Naive thymus-derived CD4-positive, alpha-beta T cell (primary cell): ENCODE measurements at places on chromosomes 7 and 10. TPM values are rescaled to one million over a fixed set of nuclear protein-coding genes. Genes with fewer than 3 reads are reported as not detected.

LRRC61 gene
- 13.8 TPM for total RNA-seq

PRXL2A gene
- total RNA-seq, result 5.9 and 8.5 TPM in 2 replicates

THNSL1 gene
- total RNA-seq, result 9.1 TPM

INMT gene
- total RNA-seq, result 4.8 and 5.0 TPM in 2 replicates

ACBD7 gene
- 0.49 TPM for total RNA-seq

COPS6 gene
- total RNA-seq, result 70.2 TPM

HTRA1 gene
- total RNA-seq, result 0.32 TPM

RAMP3 gene
- not detected for total RNA-seq

HEPACAM2 gene
- total RNA-seq, result 0.29 TPM in 1 of 2 replicates, not detected in the other

DNA sequence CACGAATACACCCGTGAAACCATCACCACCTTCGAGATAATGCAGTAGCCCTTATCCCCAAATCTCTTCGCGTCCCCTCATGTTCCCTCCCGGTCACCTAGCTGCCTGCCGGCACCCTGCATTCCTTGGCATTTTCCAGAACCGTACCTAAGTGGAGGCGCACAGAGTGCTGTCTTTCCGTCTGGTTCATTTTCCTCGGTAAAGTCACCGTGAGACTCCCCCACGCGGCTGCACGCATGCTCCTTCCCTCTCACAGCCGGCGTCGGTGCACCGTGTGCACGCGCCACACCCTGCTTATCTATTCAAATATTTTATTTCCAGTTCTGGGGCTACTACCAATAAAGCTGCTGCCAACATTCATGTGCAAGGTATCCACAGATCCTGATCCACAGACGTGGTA, 65.5 kb upstream of the NKX6-2 start:
- H3K27ac ChIP-seq, result no peak overlapping the region
- H3K27me3 ChIP-seq, result no peaks in the 10 kb centered on the region
- no peaks in the 10 kb centered on the region for H3K36me3 ChIP-seq
- no peak overlapping the region for H3K4me3 ChIP-seq

- no peak for DNase-seq
- H3K36me3 ChIP-seq, result no peaks in the 10 kb centered on the region
- no peaks in the 10 kb centered on the region for H3K27me3 ChIP-seq
- H3K4me3 ChIP-seq, result no peak overlapping the region
- H3K4me1 ChIP-seq, result no peaks in the 10 kb centered on the region
Observed at GRCh38 chr7:134184767-134185166, 57.6 kb downstream of the LRGUK start.

GRCh38 chr10:60406182-60406581, 16.5 kb upstream of the ANK3 start:
- no peaks in the 10 kb centered on the region for H3K27me3 ChIP-seq
- H3K4me1 ChIP-seq, result no peaks in the 10 kb centered on the region
- no peak overlapping the region for H3K27ac ChIP-seq
- no peaks in the 10 kb centered on the region for H3K36me3 ChIP-seq
- no peak overlapping the region for H3K4me3 ChIP-seq

DNA sequence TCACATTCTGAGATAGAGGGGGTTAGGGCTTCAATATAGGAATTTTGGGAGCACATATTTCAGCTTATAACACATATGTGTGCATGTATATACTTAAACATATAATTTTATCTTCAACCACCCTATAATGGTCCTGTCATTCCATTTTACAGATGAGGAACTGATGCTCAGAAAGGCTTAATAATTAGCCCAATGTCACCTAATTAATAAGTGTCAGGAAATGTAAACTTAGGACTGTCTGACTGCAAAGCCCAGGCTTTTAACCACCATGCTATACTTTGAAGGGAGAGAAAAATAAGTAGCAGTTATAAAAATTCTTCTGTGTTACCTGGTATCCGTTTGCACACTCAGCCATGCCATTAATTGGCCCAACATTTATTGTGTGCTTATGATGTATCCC, 172.6 kb downstream of the SKIDA1 start:
- DNase-seq, result no peak
- no peak overlapping the region for H3K27ac ChIP-seq
- H3K36me3 ChIP-seq, result no peaks in the 10 kb centered on the region
- no peaks in the 10 kb centered on the region for H3K27me3 ChIP-seq
- H3K4me3 ChIP-seq, result no peak overlapping the region

GRCh38 chr7:26369593-26369992, 77.9 kb downstream of the SNX10 start:
- H3K36me3 ChIP-seq, result no peaks in the 10 kb centered on the region
- no peak overlapping the region for H3K4me3 ChIP-seq
- peak; percentile 61 for DNase-seq
- H3K4me1 ChIP-seq, result peaks cover 8% of the 10 kb centered on the region
- H3K27me3 ChIP-seq, result peaks cover 11% of the 10 kb centered on the region
- no peak overlapping the region for H3K27ac ChIP-seq

- H3K4me3 ChIP-seq, result no peak overlapping the region
- H3K4me1 ChIP-seq, result no peaks in the 10 kb centered on the region
- no peak for DNase-seq
- no peaks in the 10 kb centered on the region for H3K36me3 ChIP-seq
Observed at GRCh38 chr10:70267161-70267933, 16.5 kb downstream of the NPFFR1 start.

DNA sequence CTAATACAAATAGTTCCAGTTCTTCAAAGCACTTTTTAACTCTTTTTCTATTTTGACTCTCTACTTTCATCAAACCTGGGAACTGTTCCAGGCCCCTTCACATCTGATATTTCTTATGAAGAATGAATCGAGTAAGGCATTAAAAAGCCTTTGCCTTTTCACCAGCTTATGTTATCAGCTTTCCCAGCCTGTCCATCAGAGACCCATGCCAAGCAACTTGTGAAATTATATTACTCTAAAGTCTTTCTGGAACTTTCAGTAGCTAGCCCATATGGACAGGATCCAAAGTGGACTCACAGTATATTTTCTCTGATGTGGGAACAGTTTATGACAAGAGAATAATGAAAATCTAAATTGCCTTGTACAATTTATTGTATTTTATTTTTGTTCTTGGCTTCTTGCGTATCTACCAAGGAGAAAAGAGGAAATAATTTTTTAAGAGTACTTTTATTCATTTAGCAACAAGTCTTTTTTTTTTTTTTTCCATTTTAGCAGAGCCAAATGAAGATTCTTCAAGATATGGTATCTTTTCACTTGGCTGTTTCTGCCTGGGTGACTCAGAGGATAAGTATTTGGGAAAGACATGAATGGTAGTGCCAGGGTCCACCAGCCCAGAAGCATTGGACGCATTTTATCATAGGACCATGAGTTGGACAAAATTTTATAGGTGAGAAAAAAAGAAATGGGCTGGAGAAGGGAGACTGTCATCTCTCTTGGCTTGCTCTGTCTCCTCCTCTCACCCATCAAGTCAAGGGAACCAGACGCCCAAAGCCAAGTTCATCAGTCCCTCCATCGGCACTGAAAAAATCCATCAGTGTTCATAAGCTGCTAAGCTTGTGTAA, 195.8 kb upstream of the NEBL start:
- H3K27ac ChIP-seq, result no peak overlapping the region
- no peak overlapping the region for H3K4me3 ChIP-seq
- no peaks in the 10 kb centered on the region for H3K36me3 ChIP-seq
- DNase-seq, result no peak

DNA sequence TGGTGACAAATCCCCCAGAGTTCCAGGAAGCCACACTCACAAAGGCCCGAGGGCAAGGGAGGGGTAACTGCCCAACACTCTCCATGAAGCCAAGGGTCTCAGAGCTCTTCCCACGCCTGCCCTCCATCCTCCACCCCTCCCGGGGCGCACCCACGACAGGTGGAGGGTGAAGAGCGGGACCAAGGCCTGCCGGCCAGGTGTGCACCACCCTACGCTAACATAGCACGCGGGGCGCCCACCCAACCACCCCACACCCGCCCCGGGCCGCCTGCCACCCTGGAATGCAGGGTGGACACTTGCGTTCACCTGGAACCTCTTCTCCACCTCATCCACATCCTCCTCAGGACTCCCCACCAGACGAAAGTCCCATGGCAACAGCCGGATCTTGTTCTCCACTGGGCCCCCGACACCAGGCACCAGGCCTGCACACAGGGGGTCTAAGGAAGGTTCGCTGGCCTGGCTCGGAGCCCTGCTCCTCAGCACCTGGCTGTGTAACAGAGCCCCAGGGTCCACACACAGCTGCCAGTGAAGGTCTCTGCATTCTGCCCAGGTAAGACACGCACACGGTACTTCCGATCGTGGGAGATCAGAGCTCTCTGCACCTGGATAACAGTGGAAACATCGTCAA, 32.7 kb downstream of the MAD1L1 start:
- no peaks in the 10 kb centered on the region for H3K4me1 ChIP-seq
- H3K27me3 ChIP-seq, result no peaks in the 10 kb centered on the region
- DNase-seq, result no peak
- no peak overlapping the region for H3K4me3 ChIP-seq

GRCh38 chr7:66731986-66732385, 8.5 kb upstream of the RABGEF1 start:
- H3K27me3 ChIP-seq, result no peaks in the 10 kb centered on the region
- no peak for DNase-seq
- H3K4me1 ChIP-seq, result no peaks in the 10 kb centered on the region
- no peak overlapping the region for H3K27ac ChIP-seq
- no peak overlapping the region for H3K4me3 ChIP-seq

GRCh38 chr10:46091080-46091827, 45.2 kb upstream of the MSMB start:
- DNase-seq, result peak; percentile 33
- peaks cover 6% of the 10 kb centered on the region for H3K36me3 ChIP-seq
- H3K27me3 ChIP-seq, result no peaks in the 10 kb centered on the region
- peak overlapping the region; percentile 80 for H3K27ac ChIP-seq
- peaks cover 50% of the 10 kb centered on the region for H3K4me1 ChIP-seq
- peak overlapping the region; percentile 72 for H3K4me3 ChIP-seq

- H3K27me3 ChIP-seq, result no peaks in the 10 kb centered on the region
- peaks cover 4% of the 10 kb centered on the region for H3K4me1 ChIP-seq
- H3K4me3 ChIP-seq, result peak overlapping the region; percentile 68
- H3K27ac ChIP-seq, result no peak overlapping the region
- H3K36me3 ChIP-seq, result no peaks in the 10 kb centered on the region
- DNase-seq, result no peak
Observed at GRCh38 chr10:114303556-114303955, 64.5 kb downstream of the VWA2 start.

DNA sequence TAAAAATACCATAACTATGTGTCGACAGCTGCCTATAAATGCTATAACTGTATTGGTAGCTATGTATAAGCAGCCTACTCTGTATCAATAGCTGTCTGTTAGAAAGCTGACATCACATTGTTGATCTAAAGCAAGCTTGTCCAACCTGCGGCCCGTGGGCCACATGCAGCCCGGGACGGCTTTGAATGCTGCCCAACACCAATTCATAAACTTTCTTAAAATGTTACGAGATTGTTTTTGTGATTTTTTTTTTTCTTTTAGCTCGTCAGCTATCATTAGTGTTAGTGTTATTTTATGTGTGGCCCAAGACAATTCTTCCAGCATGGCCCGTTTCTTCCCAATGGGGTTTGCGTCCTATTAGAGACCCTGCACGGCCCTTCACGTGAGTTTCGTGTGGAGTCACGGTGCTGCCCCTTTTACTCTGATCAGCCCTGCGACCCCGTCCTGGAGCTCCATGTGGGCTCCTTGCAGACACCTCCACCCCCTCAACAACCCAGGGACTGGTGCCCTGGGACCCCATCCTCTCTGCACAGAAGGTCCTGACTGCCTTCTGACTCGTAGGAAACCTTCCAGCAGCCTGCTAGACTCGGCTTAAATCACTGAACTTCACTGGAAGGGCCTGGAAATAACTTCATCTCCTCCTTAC, 4.5 kb upstream of the PRKAR1B start:
- H3K27me3 ChIP-seq, result no peaks in the 10 kb centered on the region
- H3K4me1 ChIP-seq, result peaks cover 6% of the 10 kb centered on the region

GRCh38 chr7:52475001-52475582, 560.3 kb upstream of the POM121L12 start:
- no peaks in the 10 kb centered on the region for H3K27me3 ChIP-seq
- H3K4me3 ChIP-seq, result no peak overlapping the region
- H3K27ac ChIP-seq, result no peak overlapping the region

- no peak overlapping the region for H3K27ac ChIP-seq
- no peak for DNase-seq
- H3K27me3 ChIP-seq, result no peaks in the 10 kb centered on the region
- H3K4me3 ChIP-seq, result no peak overlapping the region
- H3K4me1 ChIP-seq, result no peaks in the 10 kb centered on the region
- H3K36me3 ChIP-seq, result no peaks in the 10 kb centered on the region
Observed at GRCh38 chr10:93820434-93820833, 62.7 kb downstream of the LGI1 start.

- no peaks in the 10 kb centered on the region for H3K27me3 ChIP-seq
- H3K36me3 ChIP-seq, result peaks cover 11% of the 10 kb centered on the region
- no peak overlapping the region for H3K4me3 ChIP-seq
- H3K27ac ChIP-seq, result no peak overlapping the region
- DNase-seq, result no peak
- H3K4me1 ChIP-seq, result no peaks in the 10 kb centered on the region
Observed at GRCh38 chr10:6232846-6233724, 30.4 kb downstream of the PFKFB3 start.

- no peaks in the 10 kb centered on the region for H3K36me3 ChIP-seq
- no peak for DNase-seq
- no peaks in the 10 kb centered on the region for H3K27me3 ChIP-seq
- H3K4me1 ChIP-seq, result no peaks in the 10 kb centered on the region
- no peak overlapping the region for H3K4me3 ChIP-seq
- no peak overlapping the region for H3K27ac ChIP-seq
Observed at GRCh38 chr10:74021248-74022055, 23.5 kb downstream of the VCL start.

DNA sequence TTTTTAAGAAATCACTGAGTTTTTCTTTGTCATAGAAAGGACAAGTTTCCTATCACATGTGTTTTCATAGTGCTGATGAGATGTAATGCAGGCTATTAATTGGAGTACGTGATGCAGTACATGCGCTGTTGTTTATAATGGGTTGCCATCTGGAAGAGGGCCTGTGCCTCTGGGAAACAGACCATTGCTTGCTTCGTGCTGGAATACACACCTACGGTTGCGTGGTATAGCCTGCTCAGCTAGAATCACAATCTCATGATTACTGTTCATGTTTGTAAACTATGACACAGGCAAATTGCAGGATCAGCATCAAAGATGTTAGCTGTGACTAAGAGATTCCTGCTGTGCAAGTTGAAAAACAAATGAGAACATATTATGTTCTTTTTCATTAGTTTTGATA, 107.2 kb upstream of the STEAP1B start:
- H3K4me1 ChIP-seq, result no peaks in the 10 kb centered on the region
- DNase-seq, result no peak
- H3K4me3 ChIP-seq, result no peak overlapping the region
- H3K36me3 ChIP-seq, result no peaks in the 10 kb centered on the region
- no peaks in the 10 kb centered on the region for H3K27me3 ChIP-seq

GRCh38 chr10:75987616-75988015, 556.2 kb downstream of the LRMDA start:
- H3K27me3 ChIP-seq, result no peaks in the 10 kb centered on the region
- no peaks in the 10 kb centered on the region for H3K36me3 ChIP-seq
- H3K4me3 ChIP-seq, result no peak overlapping the region
- H3K4me1 ChIP-seq, result no peaks in the 10 kb centered on the region

GRCh38 chr7:150329331-150330120, 6.2 kb upstream of the ACTR3C start:
- DNase-seq, result no peak
- no peaks in the 10 kb centered on the region for H3K27me3 ChIP-seq
- H3K36me3 ChIP-seq, result no peaks in the 10 kb centered on the region
- no peak overlapping the region for H3K27ac ChIP-seq

- DNase-seq, result no peak
- no peaks in the 10 kb centered on the region for H3K4me1 ChIP-seq
- no peaks in the 10 kb centered on the region for H3K27me3 ChIP-seq
- H3K4me3 ChIP-seq, result no peak overlapping the region
Observed at GRCh38 chr7:116797612-116798011, 64.8 kb upstream of the CAPZA2 start.

GRCh38 chr7:49638166-49638565, 135.3 kb upstream of the VWC2 start:
- H3K4me1 ChIP-seq, result no peaks in the 10 kb centered on the region
- DNase-seq, result no peak
- H3K27me3 ChIP-seq, result no peaks in the 10 kb centered on the region
- H3K36me3 ChIP-seq, result no peaks in the 10 kb centered on the region
- H3K27ac ChIP-seq, result no peak overlapping the region
